ENCODE measurements at places on chromosomes 16 and 17.
A peak's percentile ranks its signal among the peaks of the same experiment; 100 is the strongest.

DNA sequence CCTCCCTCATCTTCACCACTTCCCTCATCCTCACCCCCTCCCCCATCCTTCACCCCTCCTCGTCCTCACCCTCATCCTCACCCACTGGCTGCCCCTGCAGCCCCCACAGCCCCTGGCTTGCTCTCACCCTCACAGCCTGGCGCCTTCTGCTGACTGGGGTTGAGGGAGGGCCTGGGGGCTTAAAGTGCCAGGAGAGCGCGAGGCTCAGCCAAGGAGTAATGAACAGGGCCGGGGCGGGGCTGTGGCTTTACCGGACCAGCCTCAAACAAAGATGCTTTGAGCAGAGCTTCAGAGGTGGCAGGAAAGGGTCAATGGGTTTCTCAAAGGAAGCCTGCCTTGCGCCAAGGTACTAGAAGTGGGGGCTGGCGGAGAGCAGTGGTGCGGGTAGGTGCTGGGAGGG, at the start of gene PRSS33:
TSS of gene PRSS33 (minus strand) at position 155 of the 400 bp plus-strand sequence. CDS start 1,013 bp downstream, outside the sequence.
- no peak for DNase-seq

DNA sequence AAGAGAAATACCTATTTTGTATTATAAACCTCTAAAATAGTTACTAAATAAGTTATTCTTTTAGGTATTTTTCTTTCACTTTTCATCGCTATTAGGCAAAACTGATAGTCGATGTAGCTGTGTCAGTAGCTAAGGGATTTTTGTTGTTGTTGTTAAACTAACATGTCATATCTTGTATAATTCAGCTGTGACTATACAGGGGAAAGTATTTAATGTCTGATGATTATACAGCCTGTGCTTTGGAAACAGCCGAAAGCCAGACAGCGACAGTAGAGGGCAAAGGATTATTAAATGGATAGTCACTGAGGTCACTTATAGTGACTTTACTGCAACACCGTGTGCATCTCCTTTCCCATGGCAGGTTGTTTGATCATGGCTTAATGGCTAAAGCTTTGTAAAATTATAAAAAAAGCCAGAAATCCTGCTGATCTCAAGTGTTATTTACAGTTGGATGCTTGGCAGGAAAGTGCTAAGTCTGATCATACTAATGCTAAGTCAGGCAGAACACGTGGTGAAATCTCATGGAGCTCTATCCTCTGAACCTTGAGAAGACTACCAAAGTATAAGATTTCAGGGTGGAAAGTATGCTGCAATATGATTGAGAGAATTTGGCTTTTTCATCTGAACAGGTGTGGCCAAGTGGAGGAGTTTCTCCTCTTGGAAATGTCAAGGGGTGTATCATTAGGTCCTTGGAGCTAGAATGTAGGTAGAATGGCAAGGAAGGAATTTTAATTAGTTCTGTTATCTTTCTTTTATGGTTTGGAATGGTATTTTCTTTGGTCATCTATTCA, 88.4 kb downstream of the FTO start:
- DNase-seq, result no peak

GRCh38 chr17:1503699-1504098, 11.2 kb upstream of the MYO1C start:
- DNase-seq, result no peak

DNA sequence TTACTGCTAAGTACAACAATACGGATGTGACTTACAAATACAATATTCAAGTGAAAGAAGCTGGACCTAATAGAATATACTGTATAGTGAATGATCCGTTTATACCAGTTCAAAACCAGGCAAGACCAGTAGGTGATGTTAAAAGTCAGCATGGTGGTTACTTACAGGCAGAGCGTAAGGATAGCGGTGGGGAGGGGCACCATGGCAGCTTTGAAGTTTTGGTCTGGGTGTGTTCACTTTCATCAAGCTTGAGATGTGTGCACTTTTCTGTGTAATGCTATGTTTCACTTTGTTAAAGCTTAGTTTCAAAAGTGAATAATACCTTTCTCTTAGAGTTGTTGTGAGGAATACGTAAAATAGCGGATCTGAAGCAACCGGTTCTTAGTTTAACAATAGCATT, 16.5 kb upstream of the SLC35G3 start:
- no peak for DNase-seq

DNA sequence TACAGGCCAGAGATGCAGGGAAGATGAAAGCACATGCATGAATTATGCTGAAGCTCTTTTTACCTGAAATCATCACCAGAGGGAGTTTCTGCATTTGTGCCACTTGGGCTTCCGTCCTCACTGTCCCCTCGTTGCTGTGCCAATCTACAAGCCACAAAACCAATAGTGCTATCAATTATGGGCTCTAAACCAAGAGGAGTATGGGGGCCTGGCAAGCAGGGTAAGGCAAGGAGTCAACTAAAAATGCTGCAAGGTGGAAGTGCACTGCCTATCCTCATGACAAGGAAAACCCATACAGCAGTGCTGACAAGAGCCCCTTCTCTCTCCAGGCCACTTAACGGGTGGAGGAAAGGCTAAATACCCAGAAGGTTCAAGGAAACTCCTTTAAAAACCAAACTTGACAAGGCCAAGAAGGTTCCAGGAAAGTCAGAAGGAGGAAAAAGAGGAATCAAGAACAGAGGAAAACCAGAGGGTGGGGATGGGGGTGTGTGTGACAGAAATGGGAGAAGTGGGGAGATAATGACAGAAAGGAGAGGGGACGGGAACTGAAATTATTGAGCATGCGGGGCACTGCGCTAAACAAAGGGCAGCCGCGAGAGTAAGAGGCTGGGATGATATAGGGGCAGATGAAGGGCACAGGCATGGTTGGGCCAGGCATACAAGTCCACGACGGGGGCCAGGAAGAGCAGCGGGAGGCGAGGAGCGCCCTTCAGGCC, 674 bp downstream of the C17orf75 start:
- peak; percentile 37 for DNase-seq

DNA sequence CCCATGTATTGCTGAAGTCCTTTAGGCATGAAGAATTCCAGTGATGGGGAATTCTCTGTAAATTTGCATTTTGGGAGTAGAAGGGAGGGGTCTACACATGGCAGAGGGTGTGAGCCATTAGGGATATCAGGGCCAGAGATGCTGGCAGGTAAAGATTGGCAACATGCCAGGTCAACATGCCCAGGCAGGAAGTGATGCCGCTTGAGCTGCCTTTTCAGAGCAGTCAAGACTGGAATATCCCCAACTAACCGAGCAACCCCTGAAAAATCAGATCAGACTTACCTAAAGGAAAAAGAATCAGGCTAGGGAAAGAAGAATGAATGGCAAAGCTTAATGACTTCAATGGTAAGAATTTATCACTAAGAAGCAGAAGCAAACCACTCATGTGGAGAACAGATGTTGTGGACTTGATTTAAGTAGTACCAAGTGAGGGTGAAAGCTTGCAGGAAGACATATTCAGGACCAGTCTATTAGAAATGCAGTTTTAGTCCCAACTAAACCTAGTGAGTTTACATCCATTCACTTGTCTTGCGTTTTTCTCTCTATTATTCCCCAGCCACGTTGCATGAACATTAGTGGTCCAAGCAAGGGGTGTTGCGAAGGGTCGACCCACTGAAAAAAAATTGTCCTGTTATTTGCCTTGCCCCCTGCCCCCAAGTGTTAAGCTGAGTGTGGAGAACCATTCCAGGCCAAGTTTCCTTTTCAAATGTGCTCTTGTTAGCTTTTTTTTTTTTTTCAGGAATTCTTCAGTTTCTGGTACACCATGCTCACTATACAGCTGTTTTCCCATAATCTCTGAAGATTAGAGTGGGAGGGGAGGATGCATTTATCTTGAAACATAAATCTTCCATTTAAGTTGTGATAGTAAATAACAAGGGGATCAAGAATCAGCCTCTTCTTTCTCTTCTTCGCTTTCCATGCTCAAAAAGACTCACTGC, 105.2 kb downstream of the ABCA8 start:
- DNase-seq, result no peak

DNA sequence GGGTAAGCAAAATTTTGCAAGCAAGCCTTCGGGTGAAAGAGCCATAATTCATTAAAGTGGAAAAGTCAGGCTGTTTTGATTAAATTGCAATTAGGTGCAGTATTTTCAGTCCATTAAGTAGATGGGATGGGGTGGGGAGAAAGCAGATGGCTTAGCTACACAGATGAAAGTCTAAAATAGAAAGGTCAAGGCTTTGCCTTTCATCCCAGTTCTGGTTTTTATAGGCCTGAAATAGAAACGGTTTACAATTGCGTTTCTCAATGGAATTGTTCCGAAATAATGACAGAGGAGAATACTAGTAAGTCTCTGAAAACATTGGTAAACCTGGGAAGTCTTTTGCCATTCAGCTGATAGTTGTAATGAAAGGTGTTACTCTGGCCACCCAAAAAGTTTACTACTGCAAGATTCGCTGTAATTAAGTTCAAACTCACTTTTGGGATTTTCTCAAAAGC, 1.5 kb downstream of the PPM1E start:
- no peak for DNase-seq

GRCh38 chr16:65287307-65287706, 165.4 kb upstream of the CDH11 start:
- DNase-seq, result no peak

GRCh38 chr17:2188971-2189630, 114.5 kb downstream of the SMG6 start:
- DNase-seq, result no peak

DNA sequence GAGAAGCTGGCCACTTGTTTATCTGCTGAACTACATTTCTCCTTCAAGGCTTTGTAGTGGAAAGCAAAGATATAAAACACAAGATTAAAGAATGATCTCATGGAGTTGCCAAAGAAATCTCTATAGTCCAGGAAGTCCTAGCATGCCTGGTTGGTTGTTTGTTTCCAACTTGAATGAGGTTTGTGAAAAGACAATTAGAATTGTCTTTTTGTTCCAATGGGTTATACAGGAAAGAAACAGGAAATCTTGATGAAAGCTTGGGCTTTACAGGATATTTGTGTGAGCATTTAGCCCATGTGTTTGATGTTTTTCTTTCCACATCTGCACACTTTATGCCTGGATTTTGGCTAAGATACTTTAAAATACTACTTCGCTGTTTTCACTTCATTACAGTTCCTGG, 273.4 kb downstream of the CEP112 start:
- no peak for DNase-seq

GRCh38 chr17:8606401-8606800, 24.1 kb downstream of the MYH10 start:
- DNase-seq, result no peak

DNA sequence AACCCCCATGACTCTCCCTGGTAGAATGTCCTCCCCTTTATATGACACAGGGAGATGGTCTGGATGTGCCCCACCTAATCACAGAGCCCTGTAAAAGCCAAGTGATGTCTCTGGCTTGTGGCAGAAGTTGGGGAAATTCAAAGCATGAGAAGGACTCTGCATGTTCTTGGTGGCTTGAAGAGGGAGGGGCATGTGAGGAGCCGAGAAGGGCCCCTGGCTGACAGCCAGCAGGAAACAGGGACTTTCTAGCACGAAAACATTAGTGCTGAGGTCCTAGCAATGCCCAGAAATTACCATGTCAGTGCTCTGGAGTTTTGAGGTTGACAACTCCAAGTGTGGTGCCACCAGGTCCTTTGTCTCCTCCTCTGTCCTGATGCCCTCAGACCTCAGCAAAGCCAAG, 75.9 kb downstream of the USP22 start:
- DNase-seq, result no peak

GRCh38 chr16:83268169-83268568, 539.6 kb upstream of the HSBP1 start:
- DNase-seq, result no peak

DNA sequence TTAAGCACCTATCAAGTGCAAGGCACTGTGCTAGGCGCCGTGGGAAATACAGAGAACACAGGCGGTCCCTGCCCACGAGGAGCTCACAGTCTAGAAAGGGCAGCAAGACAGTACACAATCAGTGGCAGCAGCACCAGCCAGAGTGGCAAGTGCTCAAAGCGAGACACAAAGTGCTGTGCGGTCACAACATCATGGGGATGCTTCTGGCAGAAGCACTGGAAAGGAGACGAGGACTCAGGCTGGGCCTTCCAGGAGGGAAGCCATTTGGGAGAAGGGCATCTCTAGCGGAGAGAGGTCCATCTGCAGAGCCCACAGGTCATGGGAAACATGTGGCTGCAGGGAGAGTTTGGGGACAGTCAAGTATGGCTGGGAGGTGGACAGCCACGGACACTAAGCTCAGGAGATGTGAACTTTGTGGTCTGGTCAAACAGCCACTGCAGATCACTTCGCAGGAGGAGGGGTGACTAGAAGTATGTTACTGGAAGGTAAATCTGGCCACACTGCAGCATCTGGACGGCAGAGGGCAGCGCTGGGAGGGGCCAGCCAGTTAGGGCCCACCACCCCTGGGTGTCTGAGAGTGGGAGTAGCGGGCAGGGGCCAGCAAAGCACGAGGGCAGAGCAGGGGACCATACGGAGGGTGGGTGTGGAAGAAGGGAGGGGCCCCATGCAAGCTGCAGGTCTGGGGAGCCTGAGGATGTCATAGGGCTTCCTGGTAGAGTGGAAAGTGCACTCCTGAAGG, 71.1 kb downstream of the N4BP1 start:
- DNase-seq, result no peak

GRCh38 chr17:79800325-79801155, 3.7 kb upstream of the CBX8 start:
- DNase-seq, result no peak

DNA sequence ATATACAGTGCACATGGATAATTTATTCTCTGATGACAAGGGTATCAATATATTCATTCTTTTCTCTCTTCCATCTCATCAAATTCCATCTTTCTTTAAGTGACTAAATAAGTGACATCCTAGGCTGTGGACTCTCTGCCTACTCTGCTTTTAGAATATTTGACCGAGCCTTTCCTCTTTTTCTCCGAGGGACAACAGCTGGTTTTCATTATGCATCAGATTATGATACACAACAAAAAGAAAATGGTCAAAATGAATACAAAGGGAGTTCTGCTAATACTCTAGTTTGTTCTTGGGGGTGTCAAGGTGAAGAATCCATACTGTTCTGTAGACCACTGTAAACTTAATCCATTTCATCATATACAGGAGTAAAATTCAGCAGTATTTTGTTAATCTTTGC, 942.6 kb downstream of the KCNJ2 start:
- DNase-seq, result no peak

DNA sequence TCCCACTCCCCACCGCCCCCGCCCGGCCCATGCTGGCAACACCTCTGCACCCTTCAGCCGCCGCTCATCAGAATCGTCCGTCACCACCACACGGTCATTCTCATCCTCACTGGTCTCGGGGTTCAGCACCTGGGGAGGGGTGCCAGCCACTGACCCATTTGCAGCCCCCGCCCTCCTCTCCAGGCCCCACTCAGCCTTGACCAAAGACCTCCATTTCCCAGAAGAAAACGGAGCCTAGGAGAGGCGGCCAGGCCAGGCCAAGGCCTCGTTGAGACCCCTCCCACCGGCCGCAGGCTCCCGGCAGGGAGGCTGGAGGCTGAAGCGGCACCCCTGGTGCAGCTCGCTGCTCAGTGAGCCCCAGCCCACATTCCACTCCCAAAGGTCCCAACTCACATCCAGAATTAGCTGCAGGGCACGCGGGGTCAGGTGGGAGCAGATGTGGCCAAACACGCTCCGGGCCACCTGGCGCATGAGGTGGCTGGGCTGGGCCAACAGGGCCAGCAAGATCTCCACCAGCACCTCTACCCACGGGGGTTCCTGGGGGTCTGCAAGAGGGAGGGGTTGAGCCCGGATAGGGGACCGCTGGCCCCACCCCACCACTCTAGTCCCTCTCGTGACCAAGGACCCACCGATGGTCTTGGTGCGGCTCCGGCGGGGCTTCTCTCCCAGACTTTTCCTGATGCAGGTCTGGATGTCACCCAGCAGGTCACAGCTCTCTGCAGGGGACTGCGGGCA, 9.8 kb downstream of the MYBBP1A start:
- DNase-seq, result no peak

Measured in trophoblast cell (in vitro differentiated cells and primary cell).